ENCODE measurements at places on chromosomes 5 and 9.

DNA sequence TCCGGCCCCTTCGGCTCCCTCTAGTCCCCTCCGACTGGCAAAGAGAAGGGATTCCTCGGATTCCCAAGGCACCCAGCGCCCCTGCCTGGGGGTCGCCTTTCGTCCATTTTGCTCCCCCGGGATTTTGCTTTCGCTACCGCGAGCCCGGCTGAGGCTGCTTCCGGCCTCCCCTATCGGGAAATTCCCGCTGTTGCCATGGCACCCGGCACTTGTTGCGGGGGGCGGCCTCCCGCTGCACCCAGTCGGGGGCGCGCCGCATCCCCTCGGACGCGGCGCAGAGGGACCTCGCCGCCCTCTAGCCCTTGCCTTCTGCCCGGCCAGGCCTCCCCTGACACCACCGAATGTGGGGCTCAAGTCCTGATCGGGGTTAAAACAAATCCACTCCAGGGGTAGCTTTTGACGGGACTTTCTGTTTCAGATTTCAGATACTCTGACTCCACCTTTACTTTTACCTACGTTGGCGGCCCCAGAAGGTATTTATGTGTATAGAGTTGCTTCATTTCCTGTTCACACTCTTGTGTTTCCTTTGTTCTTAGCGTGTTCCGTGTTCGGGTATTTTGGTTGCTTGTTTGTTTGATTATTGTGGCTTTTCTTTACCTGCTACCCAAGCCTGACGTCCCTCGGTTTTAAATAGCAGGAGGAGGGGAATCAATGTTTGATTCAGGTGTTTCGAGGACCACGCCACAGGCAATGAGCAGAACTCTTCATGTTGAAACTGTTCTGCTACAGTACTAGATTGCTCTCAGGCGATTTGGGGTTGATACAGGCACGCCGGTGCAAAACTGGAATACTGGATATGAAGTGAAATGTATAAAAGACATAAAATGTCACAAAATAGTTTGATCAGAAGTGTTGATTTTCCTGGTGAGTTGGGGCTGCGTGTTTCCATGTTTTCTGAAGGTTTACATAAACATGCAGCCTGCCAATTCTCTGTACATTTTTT, 1.5 kb downstream of the PARP8 start:
- no peaks in the 10 kb centered on the region for H3K36me3 ChIP-seq
- H3K4me3 ChIP-seq: peak overlapping the region; percentile 95
- H3K27me3 ChIP-seq: no peaks in the 10 kb centered on the region
- peaks cover 36% of the 10 kb centered on the region for H3K4me1 ChIP-seq
- peak overlapping the region; percentile 99 for H3K27ac ChIP-seq

DNA sequence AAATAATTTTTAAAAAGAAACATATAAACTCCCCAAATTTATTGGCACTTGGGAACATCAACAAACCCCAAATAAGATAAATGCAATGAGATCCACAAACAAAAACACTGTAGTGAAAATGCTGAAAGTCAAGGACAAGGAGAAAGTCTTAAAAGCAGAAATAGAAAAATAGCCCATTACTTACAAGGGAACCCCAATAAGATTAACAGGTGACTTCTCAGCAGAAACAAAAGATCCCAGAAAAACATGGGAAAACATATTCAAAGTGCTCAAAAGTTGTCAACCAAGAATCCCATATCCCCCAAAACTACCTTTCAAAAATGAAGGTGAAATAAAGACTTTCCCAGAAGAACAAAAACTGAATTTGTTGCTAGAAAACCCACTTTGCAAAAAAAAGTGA, 40.0 kb downstream of the FANCC start:
- H3K4me1 ChIP-seq: no peaks in the 10 kb centered on the region
- H3K27me3 ChIP-seq: no peaks in the 10 kb centered on the region
- H3K4me3 ChIP-seq: no peak overlapping the region
- peaks cover 18% of the 10 kb centered on the region for H3K36me3 ChIP-seq
- H3K27ac ChIP-seq: no peak overlapping the region

- peaks cover 22% of the 10 kb centered on the region for H3K4me1 ChIP-seq
- H3K4me3 ChIP-seq: no peak overlapping the region
- no peak for DNase-seq
- H3K36me3 ChIP-seq: no peaks in the 10 kb centered on the region
- H3K27me3 ChIP-seq: peaks cover 3% of the 10 kb centered on the region
These were observed 394.9 kb downstream of the MED10 start for GRCh38 chr5:5983261-5983980.

DNA sequence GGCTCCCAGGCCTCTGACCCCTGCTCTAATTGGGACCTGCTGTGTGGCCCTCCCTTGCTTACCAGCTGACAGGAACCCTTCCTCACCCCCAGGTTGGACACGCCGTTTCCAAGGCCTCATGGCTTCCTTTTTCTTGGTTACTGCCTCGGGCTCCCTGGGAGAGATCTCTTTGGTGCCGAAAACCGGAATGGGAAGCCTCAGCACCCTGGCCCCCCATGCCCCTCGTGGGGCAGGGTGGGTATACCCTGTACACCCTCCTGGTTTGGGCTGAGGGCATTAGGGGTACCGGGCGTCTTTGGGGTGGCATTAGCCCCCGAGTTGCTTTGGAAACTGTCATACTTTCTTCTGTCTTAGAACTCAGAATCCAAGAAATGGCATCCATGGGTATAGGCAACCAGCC, 10.1 kb upstream of the LRRC14B start:
- no peak for DNase-seq
- H3K4me1 ChIP-seq: peaks cover 16% of the 10 kb centered on the region
- no peaks in the 10 kb centered on the region for H3K27me3 ChIP-seq
- H3K36me3 ChIP-seq: peaks cover 13% of the 10 kb centered on the region

DNA sequence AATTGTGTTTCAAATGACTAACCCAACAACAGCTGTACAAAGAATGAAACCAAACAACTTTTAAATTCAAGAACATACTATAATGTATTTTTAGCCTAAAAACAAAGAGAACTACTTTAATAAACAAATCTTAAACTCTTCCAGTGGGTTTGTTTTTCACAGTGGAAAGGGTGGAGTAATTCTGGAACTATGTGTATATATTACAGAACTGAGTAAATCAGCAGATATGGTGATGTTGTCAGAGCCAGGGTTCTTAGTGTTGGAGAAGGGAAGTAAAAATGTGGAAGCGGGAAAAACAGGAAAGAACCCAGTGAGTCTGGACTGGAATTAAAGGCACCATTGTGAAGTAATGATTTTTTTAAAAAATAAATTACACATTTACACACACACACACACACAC, 144.9 kb downstream of the CDK5RAP2 start:
- H3K4me1 ChIP-seq: peaks cover 12% of the 10 kb centered on the region
- no peak for DNase-seq

Data from mesothelial cell of epicardium (in vitro differentiated cells).